Stimulated activated CD4-positive, alpha-beta T cell treated with anti-CD3 and anti-CD28 coated beads, Interleukin-4, amount 100 ng/mL, for 48 hours (primary cell): ENCODE measurements at places on chromosomes 7 and 10.

- no peak for DNase-seq
Observed at GRCh38 chr7:96441436-96442084, 119.7 kb upstream of the SLC25A13 start.

DNA sequence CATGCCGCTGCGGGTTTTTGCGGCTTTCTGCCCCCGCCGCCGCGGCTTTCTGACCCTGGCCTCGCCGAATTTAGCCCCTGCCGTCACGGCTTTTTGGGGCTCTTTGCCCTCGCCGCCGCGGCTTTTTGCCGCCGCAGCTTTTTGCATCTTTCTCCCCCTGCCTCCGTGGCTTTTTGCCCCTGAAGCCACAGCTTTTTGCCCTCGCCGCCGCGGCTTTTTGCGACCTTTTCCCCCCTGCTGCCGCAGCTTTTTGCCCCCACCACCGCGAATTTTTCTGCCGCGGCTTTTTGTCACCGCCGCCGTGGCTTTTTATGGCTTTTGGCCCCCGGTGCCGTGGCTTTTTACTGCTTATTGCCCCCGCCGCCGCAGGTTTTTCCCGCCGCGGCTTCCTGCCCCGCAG, 636.5 kb downstream of the ZNF716 start:
- no peak for DNase-seq

GRCh38 chr7:92567460-92567859, 22.7 kb downstream of the FAM133B start:
- no peak for DNase-seq

DNA sequence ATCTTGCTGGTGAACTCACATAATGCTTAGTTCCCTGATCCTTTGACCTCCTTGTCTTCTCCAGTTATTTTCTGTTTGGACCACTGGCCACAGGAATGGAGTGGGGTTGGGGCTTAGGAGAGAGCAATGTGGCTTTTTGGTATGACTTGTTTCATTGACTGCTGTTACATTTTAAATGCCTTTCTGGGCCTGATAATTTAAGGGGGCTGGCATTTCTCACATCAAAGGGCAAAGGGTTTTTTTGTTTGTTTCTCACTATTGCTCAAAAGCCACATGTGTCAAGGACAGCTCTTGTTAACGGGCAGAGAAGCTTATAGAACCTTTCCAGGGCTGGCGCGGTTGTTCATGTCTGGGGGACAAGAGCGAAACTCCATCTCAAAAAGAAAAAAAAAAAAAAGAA, 161.2 kb upstream of the TNRC18 start:
- no peak for DNase-seq

DNA sequence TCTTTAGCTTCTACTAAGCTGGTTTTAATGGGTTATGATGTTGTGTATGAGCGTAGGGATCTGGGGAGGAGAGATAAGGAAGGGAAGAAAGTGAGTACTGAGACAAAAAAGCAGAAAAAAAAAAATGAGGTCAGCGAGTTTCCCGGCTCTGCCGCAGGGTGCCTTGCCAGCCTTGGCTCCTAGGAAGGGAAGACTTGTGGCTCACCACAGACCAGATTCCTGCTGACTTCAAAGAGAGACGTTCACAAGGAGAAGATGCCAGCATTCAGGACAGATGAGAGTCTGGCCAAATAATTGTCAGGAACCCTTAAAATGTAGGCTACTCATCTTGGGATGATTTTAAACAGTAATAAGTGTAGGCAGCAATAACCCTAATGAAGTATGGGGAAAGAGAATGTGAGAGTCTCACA, 11.4 kb upstream of the FAS start:
- no peak for DNase-seq

DNA sequence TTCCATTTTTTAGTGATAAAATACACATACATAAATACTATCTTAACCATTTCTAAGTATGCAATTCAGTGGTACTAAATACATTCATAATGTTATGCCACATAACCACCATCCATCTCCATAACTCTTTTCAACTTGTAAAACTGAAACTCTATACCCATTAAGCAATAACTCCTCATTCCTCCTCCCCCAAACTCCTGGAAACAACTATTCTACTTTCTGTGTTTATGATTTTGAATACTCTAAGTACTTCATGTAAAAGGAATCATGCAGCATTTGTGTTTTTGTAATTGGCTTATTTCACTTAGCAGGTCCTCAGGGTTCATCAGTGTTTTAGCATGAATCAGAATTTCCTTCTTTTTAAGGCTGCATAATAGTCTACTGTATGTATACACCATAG, 131.8 kb downstream of the TES start:
- no peak for DNase-seq

- no peak for DNase-seq
Observed at GRCh38 chr7:155363852-155364600, 66.3 kb downstream of the INSIG1 start.

GRCh38 chr7:25402532-25402931, 174.2 kb upstream of the NPVF start:
- no peak for DNase-seq

DNA sequence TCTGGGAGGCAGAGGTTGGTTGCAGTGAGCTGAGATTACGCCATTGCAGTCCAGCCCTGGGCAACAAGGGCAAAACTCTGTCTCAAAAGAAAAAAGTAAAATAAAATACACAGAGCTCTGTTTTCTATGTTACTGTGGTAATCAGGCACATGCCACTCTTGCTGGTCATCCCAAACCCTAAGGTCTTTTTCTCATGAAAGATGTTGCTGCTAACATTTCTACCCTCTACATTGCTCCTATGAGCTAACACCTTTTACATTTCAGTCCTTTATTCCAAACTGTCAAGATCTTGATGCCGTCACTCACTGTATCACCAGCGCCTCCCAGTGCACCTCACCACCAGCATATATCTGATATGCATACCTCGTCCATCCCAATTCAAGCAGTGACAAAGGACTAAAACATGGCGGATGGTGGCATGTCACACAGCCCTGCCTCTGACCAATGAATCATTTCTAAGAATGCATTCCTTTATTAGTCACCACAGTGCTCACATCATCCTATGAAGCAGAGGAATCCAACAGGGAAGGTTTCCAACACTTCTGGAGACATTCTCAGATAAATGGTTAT, 4.3 kb downstream of the DAGLB start:
- no peak for DNase-seq
